ENCODE measurements at places on chromosomes 16 and 17. TPM values are rescaled to one million over a fixed set of nuclear protein-coding genes. Genes with fewer than 3 reads are reported as not detected.

- no peak for DNase-seq
These were observed 41.7 kb downstream of the LYRM1 start for GRCh38 chr16:20942256-20942655.

- no peak for DNase-seq
These were observed 109.7 kb downstream of the ADCY9 start for GRCh38 chr16:4006397-4006999.

- DNase-seq: no peak
These were observed 43.5 kb downstream of the ARHGAP17 start for GRCh38 chr16:24971718-24972117.

GRCh38 chr17:72930031-72930430 is 162.5 kb downstream of the SLC39A11 start:
- no peak for DNase-seq

DNA sequence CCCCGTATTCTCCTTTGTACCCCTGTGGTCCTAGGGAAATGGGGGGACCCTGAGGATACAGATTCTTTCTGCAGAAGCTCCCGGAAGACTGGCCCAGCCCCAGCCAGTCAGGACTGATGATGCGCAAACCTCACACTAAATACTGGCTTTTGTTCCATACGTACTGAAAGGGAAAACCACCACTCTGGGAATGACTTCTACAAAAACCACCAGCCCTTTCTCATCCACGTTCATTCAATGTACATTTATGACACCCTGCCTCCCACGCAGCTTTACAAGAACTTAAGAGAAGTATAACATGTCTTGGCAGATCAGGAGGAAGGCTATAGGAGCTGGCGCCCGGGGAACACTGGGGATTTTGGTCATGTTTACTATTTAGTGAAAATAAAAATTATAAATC is 70.6 kb downstream of the MARCHF10 start:
- no peak for DNase-seq

DNA sequence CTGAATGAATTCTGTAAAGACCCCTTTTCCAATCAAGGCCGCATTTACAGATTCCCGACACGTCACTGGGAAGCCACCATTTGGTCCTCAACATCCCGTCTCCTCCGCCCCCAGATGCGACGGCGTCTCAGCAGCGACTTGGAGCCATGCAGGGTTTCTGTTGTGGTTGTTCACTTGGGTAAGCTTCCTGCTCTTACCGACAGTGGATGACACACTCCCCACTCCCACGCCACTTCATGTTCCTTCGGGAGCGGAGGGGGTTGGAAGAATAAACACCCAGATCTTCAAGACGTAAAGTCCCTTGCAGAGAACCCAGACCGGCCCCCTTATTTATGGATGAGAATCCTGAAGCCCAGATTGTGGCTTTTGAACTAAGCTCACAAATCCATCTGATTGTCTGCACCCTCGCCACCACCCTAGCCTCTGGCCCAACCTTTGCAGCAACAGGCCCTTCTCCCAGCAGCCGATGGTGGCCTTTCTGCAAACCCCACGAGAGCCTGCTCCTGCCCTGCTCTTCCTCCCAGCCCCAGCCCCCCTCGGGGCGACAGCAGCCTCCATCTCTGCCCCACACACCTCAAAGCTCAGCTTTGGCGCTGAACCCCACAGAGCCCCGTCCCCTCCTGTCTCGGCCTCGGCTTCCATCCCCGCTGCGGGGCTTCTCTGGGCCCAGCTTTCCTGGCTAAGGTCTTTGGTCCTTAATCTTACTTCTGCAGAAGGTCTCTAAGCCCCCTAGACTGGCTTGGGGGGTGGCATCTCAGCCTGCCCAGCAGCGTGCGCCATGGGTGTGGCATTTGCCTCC is 19.0 kb upstream of the OSGIN1 start:
- no peak for DNase-seq

GRCh38 chr16:55622930-55623561 is 32.7 kb upstream of the SLC6A2 start:
- peak; percentile 41 for DNase-seq

DNA sequence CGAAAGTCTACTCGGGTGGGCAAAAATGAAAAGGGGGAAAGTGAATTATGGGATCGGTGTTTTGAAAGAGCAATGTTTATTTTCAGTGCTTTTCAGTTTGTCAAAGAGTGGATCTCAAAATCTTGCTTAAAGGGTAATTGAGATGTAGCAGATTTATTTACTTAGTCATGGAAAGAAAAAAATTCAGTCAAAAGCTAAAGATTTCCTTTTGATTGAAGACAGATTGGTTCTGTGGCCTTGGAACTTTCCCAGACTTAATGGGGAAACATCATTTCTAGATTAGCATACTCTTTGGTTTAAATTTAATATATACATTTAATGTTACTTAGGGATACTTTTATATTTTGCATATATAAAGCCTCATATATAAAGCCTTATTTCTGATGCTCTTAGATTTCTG is 20.6 kb downstream of the PRKAR1A start:
- DNase-seq: no peak

- DNase-seq: no peak
These were observed 69.2 kb downstream of the MAP2K4 start for GRCh38 chr17:12089809-12090384.

DNA sequence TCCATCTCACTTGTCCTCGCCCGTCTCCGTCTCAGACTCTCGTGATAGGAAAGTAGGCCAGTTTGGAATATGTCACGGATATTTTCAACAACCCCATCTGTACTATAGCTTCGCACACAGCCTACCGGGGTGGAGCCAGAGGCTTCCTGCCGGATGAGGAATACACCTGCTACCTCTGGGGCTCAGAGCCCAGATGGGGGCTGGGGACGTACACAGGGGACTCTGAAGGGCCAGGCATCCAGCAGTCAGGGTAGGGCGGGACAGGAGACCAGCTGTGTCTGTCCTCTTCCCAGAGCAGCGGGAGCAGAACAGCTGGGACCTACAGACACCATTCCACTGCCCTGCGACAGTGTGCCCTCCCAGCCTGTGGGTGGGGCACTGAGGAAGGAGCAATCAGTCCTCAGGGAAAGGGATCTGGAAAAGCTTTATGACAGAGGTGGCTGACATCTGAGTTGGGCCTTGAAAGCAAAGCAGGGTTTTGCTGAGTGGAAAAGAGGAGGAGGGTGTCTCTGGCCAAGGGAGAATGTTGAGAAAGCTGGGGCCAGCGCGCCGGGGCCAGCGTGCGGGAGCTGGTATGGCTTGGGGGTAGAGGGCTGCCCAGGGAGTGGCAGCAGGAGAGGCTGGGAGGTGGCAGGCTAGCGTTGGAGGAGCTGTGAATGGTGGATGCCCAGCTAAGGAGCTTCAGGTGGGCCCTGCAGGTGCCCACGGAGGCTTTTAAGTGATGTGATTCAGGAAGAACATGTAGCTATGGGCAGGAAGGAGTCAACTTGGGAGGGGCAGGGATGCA is 11.5 kb upstream of the SRCIN1 start:
- no peak for DNase-seq

- no peak for DNase-seq
These were observed 405.6 kb upstream of the TOM1L1 start for GRCh38 chr17:54494721-54495715.

- no peak for DNase-seq
These were observed 54.8 kb upstream of the DHX40 start for GRCh38 chr17:59510611-59511010.

Gene SUMO2
- 102 TPM for total RNA-seq

Gene POLR3K
- 3.0 TPM for total RNA-seq

Gene CIAO2B
- total RNA-seq: 113 TPM

Gene RAMP2
- 14.6 TPM for total RNA-seq

Gene HSD17B1
- 13.8 TPM for total RNA-seq

Gene NOG
- total RNA-seq: 5.2 TPM

Gene KRTAP4-6
- total RNA-seq: not detected

Gene PROCA1
- 322 TPM for total RNA-seq
